IMR-90 (cell line): ENCODE measurements at places on chromosomes 4 and X.

GRCh38 chrX:19743386-19743785 is 144.0 kb downstream of the SH3KBP1 start:
- no peak for DNase-seq

GRCh38 chr4:181193131-181193930 is 1049.9 kb upstream of the TENM3 start:
- no peak for DNase-seq

DNA sequence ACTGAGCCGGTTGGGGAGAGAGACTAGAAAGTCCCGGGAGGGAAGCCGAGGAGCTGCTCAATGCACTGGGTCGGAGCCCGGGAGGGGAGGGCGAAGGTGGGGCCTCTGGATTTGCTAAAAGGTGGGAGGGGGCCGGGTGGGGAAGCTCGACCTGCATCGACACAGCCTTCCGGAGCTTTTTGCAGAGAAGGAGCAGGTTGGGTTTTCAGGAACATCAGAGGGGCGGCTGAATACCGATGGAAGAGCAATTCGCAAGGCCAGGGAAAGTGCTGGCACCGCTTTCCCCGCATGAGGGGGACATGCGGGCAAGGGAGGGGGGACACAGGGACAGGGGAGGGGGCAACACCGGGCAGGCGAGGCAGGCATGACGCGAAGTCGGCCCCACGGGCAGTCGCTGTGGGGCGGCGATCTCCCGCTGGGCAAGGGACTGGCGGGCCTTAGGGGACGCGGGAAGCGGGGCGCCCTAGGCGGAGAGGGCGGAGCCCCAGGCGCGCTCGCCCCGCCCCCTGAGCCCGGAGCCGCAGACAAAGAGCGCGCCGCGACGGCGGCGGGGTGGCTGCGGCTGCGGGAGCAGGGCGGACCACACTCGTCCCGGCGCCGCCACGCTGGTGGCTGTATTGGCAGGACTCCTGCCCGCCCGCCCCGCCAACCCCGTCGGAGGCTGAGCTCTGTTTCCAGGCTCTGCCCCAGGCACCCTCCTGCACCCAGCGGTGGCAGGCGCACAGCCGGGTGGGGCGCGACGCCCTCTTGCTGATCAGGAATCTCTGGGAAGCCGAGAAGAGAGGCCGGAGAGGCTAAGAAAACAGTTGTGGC is 11.6 kb downstream of the PDZD4 start:
- no peak for DNase-seq

GRCh38 chr4:67929426-67929825 is 33.9 kb downstream of the TMPRSS11A start:
- peak; percentile 32 for DNase-seq

- DNase-seq: peak; percentile 94
Measured at GRCh38 chr4:112296949-112297880, at the start of gene ALPK1. ALPK1 (plus strand) TSS chr4:112297369.
